ENCODE measurements at places on chromosomes 1 and 21.
A peak's percentile ranks its signal among the peaks of the same experiment; 100 is the strongest.

GRCh38 chr1:2014741-2015735 is 4.1 kb upstream of the GABRD start:
- DNase-seq: no peak

DNA sequence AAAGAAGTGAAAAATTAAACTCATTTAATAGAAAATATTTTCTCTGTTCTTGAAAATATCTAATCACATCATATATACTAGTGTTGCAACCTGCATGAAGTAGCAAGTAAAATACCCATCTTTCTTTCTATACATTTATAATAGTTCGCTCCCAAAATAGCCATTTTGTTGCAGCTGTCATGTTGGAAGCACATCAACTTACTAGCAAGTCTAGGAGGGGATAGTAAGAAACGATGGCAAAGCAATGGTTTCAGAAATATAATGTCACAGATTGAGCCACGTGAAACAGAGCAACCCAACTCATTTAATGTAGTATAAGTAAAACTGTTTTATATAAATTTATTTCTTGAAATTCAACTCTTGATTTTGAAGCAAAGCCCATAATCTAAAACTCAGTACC is 521.8 kb downstream of the LRRIQ3 start:
- DNase-seq: no peak

GRCh38 chr1:174799136-174799479 is 200.6 kb upstream of the CACYBP start:
- DNase-seq: no peak

DNA sequence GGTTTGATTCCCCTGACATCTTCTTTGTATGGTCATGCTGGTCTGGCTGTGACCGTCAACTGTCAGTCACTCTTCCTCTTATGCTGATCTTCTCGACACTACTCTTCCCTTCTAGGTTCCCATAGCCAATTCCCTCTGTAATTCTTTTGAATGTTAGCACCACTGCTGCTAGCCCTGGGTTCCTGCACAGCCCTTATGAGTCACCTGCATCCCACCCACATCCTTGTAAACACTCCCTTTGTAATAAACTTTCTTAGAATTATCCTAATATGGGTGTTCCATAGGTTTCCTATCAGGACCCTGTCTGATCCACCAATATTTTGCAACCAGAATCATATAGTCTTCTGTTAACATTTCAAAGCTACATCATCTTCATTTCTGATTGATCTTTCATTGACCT is 37.1 kb downstream of the JUN start:
- DNase-seq: no peak

DNA sequence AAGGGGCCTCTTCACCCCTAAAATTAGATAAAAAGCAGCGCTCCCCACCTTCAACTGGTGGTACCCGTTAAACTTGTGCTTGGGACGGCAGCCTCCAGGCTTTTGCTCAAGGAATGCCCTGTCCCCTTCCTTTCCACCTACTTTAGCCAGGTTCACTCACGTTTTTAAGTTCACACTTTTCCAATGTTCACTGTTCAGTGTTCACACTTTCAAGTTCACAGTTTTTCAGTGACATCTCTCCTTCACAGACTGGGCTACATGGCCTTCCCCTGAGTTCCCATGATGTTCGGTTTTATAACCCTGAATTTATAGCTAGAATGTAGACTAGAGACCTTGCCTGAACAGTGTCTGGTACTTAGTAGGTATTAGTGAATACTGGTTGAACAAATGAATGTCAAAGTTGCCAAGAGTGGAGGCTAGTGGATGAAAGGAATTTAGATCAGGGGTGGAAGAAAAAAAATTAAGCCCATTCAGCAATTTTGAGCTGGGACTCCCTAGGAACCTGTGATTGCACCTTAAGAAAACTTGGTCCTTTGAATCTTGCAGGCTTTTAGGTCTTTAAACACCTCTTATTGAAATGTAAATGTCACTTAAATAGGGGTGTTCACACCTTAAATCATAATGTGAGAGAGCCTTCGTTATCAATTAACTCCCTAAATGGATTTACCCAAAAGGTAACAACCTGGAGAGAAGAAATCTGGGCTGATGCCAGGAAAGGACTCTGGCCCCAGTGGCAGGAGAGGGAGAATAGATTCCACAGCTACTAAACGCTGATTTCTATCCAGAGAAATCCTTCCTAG is 12.3 kb downstream of the BTG2 start:
- no peak for DNase-seq

GRCh38 chr1:225899044-225899925 is 10.3 kb upstream of the LEFTY1 start:
- no peak for DNase-seq

DNA sequence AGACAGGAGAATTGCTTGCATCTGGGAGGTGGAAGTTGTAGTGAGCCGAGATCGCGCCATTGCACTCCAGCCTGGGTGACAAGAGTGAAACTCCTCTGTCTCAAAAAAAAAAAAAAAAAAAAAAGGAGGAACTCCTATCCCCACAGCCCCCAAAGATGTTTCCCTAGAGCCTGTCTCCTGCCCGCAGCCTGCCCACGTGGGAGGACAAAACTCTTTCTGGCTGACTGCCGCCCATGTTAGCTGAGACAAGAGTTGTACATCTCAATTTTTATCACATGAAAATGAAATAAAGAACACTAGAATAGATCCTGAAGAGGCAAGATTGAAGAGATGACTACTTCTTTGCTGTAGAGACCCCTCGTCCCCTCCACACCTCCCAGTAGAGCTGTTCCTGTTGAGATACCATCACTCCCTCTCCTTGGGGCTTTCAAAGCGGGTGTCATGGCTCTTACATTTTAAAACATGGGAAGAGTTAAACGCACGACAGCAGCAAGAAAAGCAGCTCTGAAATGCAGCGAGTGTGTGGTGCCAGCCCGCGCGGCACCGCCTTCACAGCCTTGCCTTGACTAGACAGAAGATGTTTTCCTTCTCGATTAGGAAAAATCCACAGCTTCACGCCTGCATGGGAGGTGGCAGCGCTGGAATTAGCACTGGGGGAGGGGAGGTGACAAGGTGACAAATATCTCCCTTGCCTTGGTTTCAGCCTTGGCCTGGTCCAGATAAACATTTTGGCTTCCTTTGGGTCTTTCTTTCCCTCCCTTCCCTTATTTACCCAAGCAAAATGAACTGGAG is 253.4 kb upstream of the CSF3R start:
- DNase-seq: no peak

GRCh38 chr21:44517175-44517899 is 22.7 kb downstream of the KRTAP10-1 start:
- no peak for DNase-seq

GRCh38 chr1:169163059-169163458 is 56.6 kb downstream of the ATP1B1 start:
- no peak for DNase-seq

- DNase-seq: no peak
Observed at GRCh38 chr1:2477309-2477708, 1.2 kb downstream of the PLCH2 start.

DNA sequence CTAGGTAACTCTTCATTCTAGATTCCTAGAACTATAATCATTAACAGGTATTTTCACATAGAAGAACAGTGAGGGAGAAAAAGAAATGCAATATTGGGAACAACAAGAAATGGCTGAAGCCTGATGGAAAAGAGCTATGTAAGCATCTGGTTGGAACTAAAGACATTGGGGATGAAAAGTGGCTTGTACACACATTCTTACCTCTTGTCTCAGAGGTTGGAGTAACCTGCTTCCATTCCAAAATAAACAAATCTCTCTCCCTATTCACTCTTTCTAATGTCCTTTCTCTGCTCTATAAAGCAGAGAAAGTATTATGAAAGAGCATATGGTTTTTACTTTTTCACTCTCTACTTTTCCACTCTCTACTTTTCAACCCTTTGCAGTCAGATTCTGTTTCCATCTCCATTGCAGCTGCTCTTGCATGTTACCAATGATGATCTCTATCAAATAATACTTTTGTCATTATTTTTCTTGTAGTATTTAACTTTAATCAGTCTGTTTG is 37.5 kb downstream of the CMPK1 start:
- DNase-seq: no peak

DNA sequence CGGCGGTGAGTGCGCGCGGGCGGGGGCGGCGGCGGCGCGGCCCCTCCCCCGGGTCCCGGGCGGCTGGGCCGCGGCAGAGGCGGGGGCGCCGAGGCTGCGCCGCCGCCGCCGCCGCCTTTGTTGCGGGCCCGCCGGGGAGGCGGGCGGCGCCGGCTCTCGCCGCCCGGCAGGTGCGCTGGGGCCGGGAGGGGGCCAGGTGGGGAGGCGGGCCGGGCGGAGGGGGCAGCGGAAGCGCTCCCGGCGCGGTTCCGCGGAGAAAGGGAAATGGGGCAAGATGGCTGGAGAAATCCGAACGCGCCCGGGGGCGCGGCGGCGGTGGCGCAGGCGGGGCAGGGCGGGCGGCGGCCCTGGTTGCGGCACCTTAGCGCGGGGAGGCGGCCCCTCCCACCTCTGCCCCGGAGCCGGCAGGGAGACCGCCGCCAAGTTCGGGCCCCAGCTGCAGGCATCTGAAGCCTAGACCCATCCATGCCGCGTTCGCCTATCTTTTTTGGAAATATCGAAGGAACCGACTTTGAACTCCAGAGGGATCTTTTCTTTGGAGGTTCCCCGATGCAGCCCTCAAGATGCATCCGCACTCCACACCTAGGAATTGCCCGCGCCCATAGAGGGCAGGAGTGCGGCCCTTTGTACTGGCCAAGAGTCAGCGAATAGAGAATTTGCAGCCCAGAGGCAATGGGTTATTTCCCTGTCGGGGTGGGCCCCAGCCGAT is 479 bp downstream of the POGK start:
- no peak for DNase-seq

GRCh38 chr1:182392050-182393028 is 749 bp upstream of the GLUL start:
- no peak for DNase-seq

DNA sequence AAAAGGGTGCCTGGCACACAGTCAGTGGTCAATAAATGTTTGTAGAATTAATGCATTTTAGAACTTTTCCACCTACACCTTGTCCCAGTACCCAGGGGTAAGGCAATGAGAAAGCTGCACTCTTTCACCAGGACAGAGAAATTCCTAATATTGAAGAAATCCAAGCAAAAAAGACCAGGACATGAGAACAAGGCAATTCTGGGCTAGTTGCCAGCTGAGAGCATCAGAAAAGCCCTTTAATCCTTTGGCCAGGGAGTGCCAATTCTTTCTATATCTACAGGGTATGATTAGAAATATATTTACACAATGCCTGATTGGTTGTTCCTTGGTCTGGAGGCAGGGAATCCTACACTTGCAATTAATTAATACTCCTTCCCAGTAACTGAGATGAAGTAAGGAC is 492.4 kb upstream of the NFIA start:
- DNase-seq: no peak

- peak; percentile 88 for DNase-seq
Observed at GRCh38 chr21:38831526-38832467, 26.1 kb downstream of the ETS2 start.

GRCh38 chr1:81374481-81374880 is 426.3 kb upstream of the ADGRL2 start:
- DNase-seq: no peak

GRCh38 chr1:46643368-46643775 is 24.8 kb downstream of the ATPAF1 start:
- peak; percentile 61 for DNase-seq

DNA sequence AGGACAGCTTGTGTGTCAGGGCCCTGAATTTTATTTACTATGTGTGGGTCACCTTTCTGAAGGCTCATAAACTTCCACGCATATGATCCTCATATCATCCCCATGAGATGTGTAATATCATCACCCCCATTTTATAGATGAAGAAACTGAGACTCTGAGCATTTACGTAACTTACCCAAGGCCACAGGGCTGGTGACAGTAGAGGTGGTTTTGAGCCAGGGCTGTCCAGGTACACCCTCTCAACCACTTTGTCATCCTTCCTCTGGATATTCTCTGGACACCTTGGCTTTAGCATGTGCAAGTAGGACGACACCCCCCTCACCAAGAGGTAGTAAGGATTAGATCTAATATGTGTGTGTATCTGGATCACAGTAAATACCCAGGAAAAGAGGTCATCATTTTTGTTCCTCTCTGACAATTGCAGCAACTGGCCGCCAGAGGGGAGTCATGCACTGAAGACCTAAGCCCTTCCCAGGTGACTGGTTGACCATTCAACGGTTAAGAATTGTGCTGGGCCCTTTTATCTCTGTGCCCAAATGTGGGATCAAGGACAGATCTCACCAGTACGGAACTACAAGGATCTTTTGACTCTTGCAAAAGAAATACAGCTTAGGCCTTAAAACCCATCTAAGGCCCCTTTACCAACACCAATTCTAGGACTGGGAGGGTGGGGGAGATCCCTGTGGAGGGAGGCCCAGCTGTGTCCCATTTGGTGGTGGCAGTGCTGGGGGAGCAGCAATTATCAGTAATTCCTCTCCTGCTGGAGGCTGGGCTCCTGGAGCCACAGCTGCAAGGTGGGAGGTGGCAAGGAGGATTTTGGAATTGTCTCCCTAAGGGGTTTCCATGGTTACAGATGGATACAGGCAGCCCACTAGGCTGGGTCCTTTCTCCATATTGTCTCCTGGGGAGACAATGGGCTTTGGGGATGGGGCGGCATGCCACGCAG is 13.7 kb upstream of the E2F2 start:
- DNase-seq: no peak

GRCh38 chr1:211751438-211751837 is 76.0 kb upstream of the NEK2 start:
- no peak for DNase-seq

- DNase-seq: no peak
Observed at GRCh38 chr1:228321895-228322294, 84.7 kb downstream of the TRIM11 start.

- DNase-seq: no peak
Observed at GRCh38 chr21:44710756-44711326, 531 bp downstream of the TSPEAR start.

- DNase-seq: no peak
Observed at GRCh38 chr1:30882678-30883388, 25.7 kb downstream of the SDC3 start.

- no peak for DNase-seq
Observed at GRCh38 chr21:46188226-46189212, 4.3 kb upstream of the SPATC1L start.

- no peak for DNase-seq
Observed at GRCh38 chr1:155083865-155084721, 5.5 kb downstream of the EFNA3 start.

- DNase-seq: no peak
Observed at GRCh38 chr1:239993366-239993765, 98.3 kb upstream of the FMN2 start.

- DNase-seq: no peak
Observed at GRCh38 chr1:153717330-153717729, 10.5 kb upstream of the INTS3 start.

- no peak for DNase-seq
Observed at GRCh38 chr1:94095112-94095637, 25.8 kb downstream of the ABCA4 start.

Measured in AG09309 (cell line).